ENCODE measurements at places on chromosomes 12 and 14.

GRCh38 chr12:6297170-6297569, 13.3 kb upstream of the PLEKHG6 start:
- H3K36me3 ChIP-seq, result no peaks in the 10 kb centered on the region
- H3K27me3 ChIP-seq, result peaks cover 4% of the 10 kb centered on the region
- H3K4me3 ChIP-seq, result no peak overlapping the region

DNA sequence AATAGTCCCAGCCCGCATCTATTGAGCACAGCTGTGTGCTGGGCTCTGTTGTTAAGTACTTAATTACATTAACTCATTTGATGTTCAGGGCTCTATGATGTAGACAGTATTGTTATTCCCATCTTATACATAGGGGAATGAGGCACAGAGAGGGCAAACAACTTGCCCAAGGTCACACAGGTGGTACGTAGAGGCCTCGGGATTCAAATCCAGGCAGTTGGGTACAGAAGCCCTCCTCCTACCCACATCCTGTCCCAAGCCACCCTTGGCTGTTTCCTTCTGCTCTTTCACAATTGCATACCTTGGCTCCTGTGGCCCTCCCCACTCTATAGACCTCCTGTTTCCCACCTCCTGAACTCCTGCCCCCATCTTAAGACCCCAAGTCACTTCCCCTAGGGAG, 10.0 kb upstream of the GPR68 start:
- H3K36me3 ChIP-seq, result no peaks in the 10 kb centered on the region
- peaks cover 30% of the 10 kb centered on the region for H3K4me1 ChIP-seq
- DNase-seq, result no peak
- peak overlapping the region; percentile 81 for H3K4me3 ChIP-seq
- H3K27ac ChIP-seq, result no peak overlapping the region

- H3K36me3 ChIP-seq, result no peaks in the 10 kb centered on the region
- no peaks in the 10 kb centered on the region for H3K27me3 ChIP-seq
- H3K4me3 ChIP-seq, result no peak overlapping the region
Observed at GRCh38 chr14:93163564-93163963, 21.1 kb downstream of the MOAP1 start.

- H3K4me3 ChIP-seq, result no peak overlapping the region
- peaks cover 19% of the 10 kb centered on the region for H3K27me3 ChIP-seq
- no peaks in the 10 kb centered on the region for H3K4me1 ChIP-seq
- H3K27ac ChIP-seq, result no peak overlapping the region
- DNase-seq, result no peak
Observed at GRCh38 chr14:96494331-96494730, 7.9 kb upstream of the PAPOLA start.

GRCh38 chr12:38144601-38145436, 171.8 kb upstream of the ALG10B start:
- peaks cover 2% of the 10 kb centered on the region for H3K27me3 ChIP-seq
- H3K4me1 ChIP-seq, result no peaks in the 10 kb centered on the region
- no peak overlapping the region for H3K27ac ChIP-seq
- no peak overlapping the region for H3K4me3 ChIP-seq
- no peaks in the 10 kb centered on the region for H3K36me3 ChIP-seq
- no peak for DNase-seq

DNA sequence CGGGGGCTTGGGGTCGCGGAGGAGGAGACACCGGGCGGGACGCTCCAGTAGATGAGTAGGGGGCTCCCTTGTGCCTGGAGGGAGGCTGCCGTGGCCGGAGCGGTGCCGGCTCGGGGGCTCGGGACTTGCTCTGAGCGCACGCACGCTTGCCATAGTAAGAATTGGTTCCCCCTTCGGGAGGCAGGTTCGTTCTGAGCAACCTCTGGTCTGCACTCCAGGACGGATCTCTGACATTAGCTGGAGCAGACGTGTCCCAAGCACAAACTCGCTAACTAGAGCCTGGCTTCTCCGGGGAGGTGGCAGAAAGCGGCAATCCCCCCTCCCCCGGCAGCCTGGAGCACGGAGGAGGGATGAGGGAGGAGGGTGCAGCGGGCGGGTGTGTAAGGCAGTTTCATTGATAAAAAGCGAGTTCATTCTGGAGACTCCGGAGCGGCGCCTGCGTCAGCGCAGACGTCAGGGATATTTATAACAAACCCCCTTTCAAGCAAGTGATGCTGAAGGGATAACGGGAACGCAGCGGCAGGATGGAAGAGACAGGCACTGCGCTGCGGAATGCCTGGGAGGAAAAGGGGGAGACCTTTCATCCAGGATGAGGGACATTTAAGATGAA, 630 bp downstream of the FOS start:
- peaks cover 44% of the 10 kb centered on the region for H3K27me3 ChIP-seq
- peak overlapping the region; percentile 91 for H3K4me3 ChIP-seq
- peaks cover 24% of the 10 kb centered on the region for H3K36me3 ChIP-seq
- peak overlapping the region; percentile 100 for H3K27ac ChIP-seq
- H3K4me1 ChIP-seq, result peaks cover 50% of the 10 kb centered on the region
- peak; percentile 54 for DNase-seq

- peaks cover 15% of the 10 kb centered on the region for H3K27me3 ChIP-seq
- no peak overlapping the region for H3K4me3 ChIP-seq
- H3K4me1 ChIP-seq, result peaks cover 24% of the 10 kb centered on the region
- H3K36me3 ChIP-seq, result no peaks in the 10 kb centered on the region
- no peak overlapping the region for H3K27ac ChIP-seq
Observed at GRCh38 chr12:123059500-123059899, 79.0 kb downstream of the ARL6IP4 start.

DNA sequence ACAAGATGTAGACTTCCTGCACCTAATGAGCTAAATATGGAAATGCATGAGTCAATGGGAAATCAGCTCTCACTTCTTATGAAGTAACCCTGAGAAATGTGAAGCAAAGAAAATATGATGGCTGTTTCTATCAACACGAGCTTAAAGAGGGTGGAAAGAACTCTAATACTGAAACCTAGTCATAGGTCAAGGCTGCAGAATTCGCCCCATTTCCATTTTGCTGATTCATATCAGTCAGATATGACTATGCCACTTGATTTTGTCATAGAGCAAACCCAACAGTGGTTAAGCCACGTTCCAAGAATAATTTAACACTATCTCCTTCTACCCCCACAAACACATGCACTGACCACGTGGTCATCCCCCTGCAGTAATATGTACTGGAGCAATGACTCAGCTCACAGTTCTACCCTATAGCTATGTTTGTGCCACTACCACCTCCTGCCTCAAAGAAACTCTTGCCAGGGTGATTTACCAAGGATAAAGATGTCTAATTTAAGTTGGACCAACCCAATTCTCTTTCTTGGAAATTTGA, 157.5 kb downstream of the TMTC3 start:
- no peak overlapping the region for H3K4me3 ChIP-seq
- no peaks in the 10 kb centered on the region for H3K27me3 ChIP-seq
- no peaks in the 10 kb centered on the region for H3K36me3 ChIP-seq
- H3K4me1 ChIP-seq, result peaks cover 12% of the 10 kb centered on the region
- peak overlapping the region; percentile 11 for H3K27ac ChIP-seq

DNA sequence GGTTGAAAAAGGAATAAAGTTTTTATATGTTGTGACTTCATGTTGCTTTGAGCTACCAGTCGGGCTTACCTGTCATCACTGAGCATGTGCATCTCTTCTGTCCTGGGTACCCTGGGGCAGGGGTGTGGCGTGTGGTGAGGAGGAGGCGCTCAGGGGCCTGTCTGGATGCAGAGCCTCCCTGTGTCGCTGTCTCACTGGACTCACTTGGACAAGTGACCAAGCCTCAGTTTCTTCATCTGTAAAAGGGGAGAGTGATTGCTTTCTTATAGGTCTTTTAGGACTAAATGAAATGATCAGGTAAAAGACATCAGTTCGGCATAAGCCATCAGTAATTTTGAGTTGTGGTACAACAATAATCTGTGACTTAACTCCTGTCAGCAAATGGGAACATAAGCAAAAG, 22.1 kb downstream of the ATP6V0A2 start:
- H3K4me1 ChIP-seq, result no peaks in the 10 kb centered on the region
- H3K27me3 ChIP-seq, result no peaks in the 10 kb centered on the region
- peaks cover 82% of the 10 kb centered on the region for H3K36me3 ChIP-seq
- no peak for DNase-seq
- H3K27ac ChIP-seq, result no peak overlapping the region

DNA sequence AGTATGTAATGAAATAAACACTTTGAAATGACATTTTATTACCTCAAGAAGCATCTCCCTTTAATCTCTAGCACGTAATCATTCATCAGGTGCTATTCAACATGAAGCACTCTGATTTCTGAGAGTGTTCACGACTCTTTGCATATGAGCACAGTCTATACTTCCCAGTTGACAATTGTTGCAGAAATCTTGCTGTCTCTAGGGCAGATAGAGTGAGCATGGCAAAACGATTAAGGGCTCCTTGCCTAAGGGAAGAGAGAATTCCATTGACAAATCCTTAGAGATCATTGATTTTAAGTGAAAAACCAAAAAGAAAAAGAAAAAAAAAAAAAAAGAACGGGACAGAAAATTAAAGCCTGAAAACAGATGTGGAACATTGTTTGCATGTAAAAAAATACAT, 107.6 kb downstream of the C12orf50 start:
- DNase-seq, result no peak
- no peaks in the 10 kb centered on the region for H3K27me3 ChIP-seq
- H3K36me3 ChIP-seq, result no peaks in the 10 kb centered on the region
- H3K4me1 ChIP-seq, result peaks cover 14% of the 10 kb centered on the region
- H3K4me3 ChIP-seq, result no peak overlapping the region

GRCh38 chr12:97005174-97005573, 98.1 kb downstream of the NEDD1 start:
- H3K27ac ChIP-seq, result no peak overlapping the region
- peaks cover 12% of the 10 kb centered on the region for H3K4me1 ChIP-seq
- no peak overlapping the region for H3K4me3 ChIP-seq
- peaks cover 7% of the 10 kb centered on the region for H3K27me3 ChIP-seq

DNA sequence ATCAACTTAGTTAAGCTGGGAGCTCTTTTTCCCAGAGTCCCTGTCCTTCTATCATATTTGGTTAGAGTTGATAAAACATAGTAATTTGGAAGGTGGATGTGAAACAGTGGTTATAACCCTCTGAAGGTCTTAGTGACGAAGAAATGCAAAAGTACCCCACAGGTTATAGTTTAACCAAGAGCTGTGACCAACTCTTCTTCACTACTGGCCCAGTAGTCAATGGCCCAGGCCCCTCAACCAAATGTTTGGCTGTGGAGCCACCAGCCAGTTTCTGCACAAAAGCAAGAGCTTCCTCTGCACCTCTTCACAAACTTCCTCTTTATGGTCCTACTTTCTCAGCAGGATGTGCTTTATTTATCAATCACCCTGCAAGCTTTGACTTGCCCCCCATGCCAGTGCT, 132.6 kb downstream of the BMP4 start:
- H3K27me3 ChIP-seq, result no peaks in the 10 kb centered on the region
- no peaks in the 10 kb centered on the region for H3K36me3 ChIP-seq
- no peak overlapping the region for H3K27ac ChIP-seq
- H3K4me1 ChIP-seq, result no peaks in the 10 kb centered on the region
- DNase-seq, result no peak
- no peak overlapping the region for H3K4me3 ChIP-seq

DNA sequence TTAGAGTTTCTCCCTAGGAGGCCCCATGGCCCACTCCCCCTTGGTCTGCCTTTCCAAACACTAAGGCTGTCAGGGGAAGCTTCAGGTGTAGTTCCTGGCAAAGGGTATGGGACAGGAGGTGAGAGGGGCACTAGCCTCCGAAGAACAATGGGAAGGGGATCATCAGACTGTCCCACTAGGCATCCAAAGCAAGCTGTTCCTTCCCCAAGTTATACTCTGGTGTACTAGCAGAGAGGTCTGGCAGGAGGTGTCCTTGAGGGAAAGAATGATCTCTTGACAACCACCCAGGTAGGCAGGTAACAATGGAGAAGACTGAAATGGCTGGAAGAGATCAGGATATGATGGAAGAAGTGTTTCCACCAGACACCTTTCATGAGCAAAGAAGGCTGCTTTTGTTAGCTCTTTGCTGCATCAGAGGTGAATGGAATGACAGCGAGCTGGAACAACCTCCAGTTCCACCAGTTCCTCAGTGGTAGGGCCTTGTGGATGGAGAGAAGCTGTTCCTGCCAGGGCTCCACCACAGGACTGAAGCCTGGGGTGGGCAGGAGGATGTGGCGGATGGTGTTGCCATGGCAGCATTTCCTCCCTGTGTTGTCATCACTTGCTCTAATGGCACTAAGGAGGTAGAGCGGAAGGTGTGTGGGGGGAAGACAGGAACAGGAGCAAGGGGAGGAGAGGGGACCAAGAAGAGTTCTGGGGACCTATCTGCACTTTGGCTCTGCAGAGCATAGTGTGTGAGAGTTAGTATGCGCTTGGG, 2.3 kb upstream of the AGAP2 start:
- H3K4me3 ChIP-seq, result no peak overlapping the region
- peaks cover 33% of the 10 kb centered on the region for H3K4me1 ChIP-seq
- peaks cover 87% of the 10 kb centered on the region for H3K27me3 ChIP-seq

GRCh38 chr12:65948320-65949008, 124.2 kb downstream of the HMGA2 start:
- no peak overlapping the region for H3K4me3 ChIP-seq
- no peaks in the 10 kb centered on the region for H3K27me3 ChIP-seq
- peaks cover 41% of the 10 kb centered on the region for H3K4me1 ChIP-seq
- peak overlapping the region; percentile 97 for H3K27ac ChIP-seq

- H3K27me3 ChIP-seq, result no peaks in the 10 kb centered on the region
- peaks cover 2% of the 10 kb centered on the region for H3K4me1 ChIP-seq
- H3K36me3 ChIP-seq, result no peaks in the 10 kb centered on the region
- DNase-seq, result no peak
Observed at GRCh38 chr12:22029491-22029890, 16.5 kb upstream of the CMAS start.

DNA sequence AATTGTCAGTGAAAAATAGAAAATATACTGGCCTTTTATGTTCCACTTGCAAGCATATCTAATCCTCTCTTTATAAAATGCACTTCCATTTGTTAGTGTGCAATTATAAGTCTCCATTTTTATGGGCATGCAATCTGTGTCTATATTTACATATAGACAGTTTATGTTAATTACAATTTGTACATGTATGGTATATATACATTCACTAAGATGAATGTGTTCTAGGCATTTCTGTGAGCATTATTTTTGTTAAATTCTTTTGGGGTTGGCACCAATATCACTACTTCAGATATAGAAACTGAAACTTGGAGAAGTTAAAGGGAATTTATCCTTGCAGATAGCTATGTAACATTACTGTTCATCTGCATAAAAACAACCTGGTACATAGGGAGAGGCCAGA, 470.8 kb upstream of the LMO3 start:
- no peaks in the 10 kb centered on the region for H3K27me3 ChIP-seq
- H3K4me3 ChIP-seq, result no peak overlapping the region
- no peaks in the 10 kb centered on the region for H3K4me1 ChIP-seq
- H3K27ac ChIP-seq, result no peak overlapping the region

- H3K36me3 ChIP-seq, result peaks cover 58% of the 10 kb centered on the region
- H3K4me1 ChIP-seq, result no peaks in the 10 kb centered on the region
- no peak overlapping the region for H3K4me3 ChIP-seq
- no peaks in the 10 kb centered on the region for H3K27me3 ChIP-seq
Observed at GRCh38 chr12:98669751-98670150, 24.7 kb downstream of the APAF1 start.
